Bronchial smooth muscle cell (primary cell): ENCODE measurements at places on chromosomes 12 and 14. TPM values are rescaled to one million over a fixed set of nuclear protein-coding genes. Genes with fewer than 3 reads are reported as not detected.

Gene OTUB2
- 1.6 and 1.9 TPM in 2 replicates for total RNA-seq

Gene PIWIL1
- total RNA-seq: not detected in 2 replicates

Gene RARG
- total RNA-seq: 32.3 and 35.3 TPM in 2 replicates

Gene CLSTN3
- total RNA-seq: 16.2 and 17.8 TPM in 2 replicates

Gene ANO4
- total RNA-seq: 0.32 and 0.94 TPM in 2 replicates

Gene PCED1B
- total RNA-seq: under 0.01 TPM in 1 of 2 replicates, not detected in the other

Gene SELPLG
- total RNA-seq: 0.63 and 1.5 TPM in 2 replicates

Gene AVPR1A
- not detected in 2 replicates for total RNA-seq

Gene NTN4
- total RNA-seq: 14.7 and 48.6 TPM in 2 replicates

Gene KRT3
- not detected in 2 replicates for total RNA-seq

Gene MYF6
- not detected in 2 replicates for total RNA-seq

Gene GOLGA5
- total RNA-seq: 28.2 and 40.0 TPM in 2 replicates

Gene RBM25
- 20.8 and 29.0 TPM in 2 replicates for total RNA-seq

Gene STON2
- 0.79 and 4.9 TPM in 2 replicates for total RNA-seq

Gene RNF212B
- not detected in 2 replicates for total RNA-seq

Gene GLIPR1L1
- not detected in 2 replicates for total RNA-seq

Gene PRH1
- 15.9 and 21.0 TPM in 2 replicates for total RNA-seq

Gene ADAMTS20
- total RNA-seq: not detected in 2 replicates

Gene SLC39A5
- 0.26 and 0.47 TPM in 2 replicates for total RNA-seq

Gene A2M
- total RNA-seq: 10.1 and 14.8 TPM in 2 replicates
